ENCODE measurements at places on chromosomes 3 and 15.
A peak's percentile ranks its signal among the peaks of the same experiment; 100 is the strongest.

DNA sequence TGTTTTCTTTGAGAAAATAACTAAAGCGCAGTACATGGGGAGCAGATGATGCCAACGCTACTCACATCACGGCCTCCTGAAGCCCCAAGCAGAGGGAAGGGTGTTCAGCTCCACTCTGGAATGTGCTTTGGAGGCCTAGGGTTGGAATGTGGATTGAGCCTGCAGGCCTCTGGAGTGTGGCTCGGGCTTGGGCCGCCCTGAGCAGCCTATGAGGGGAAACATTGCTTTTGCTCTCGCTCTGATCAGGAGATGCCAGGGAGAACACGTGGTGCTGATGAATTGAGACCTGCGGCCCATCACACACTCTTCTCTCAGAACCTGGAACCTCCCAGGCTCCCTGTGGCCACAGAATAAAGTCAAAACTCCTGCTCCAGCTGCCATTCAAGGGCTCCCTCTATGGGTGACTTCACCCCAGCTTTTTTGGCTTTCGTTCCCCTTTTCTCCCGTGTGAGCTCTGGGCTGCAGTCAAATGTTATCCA lies 23.3 kb downstream of the CCDC13 start:
- peak; percentile 38 for DNase-seq

DNA sequence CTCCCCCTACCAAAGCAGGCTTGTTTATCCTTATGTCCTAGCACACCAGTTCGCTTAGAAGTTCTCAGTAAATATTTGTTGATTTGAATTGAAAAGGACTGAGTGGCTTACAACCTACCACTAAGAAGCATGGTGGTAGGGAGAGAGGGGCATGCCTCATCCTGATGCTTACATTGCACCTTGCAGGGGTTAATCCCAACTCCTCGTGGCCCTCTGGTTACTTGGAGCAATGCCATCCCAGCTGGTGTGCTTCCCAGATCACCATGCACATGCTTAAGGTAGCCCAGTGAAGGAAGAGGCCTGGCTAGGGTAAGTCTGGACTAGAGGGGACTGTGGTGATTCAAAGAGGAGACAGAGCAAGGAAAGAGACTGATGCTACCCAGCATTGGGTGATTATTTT lies 253.3 kb downstream of the CLSTN2 start:
- no peak for DNase-seq

GRCh38 chr15:66491846-66492245 lies 5.7 kb downstream of the SNAPC5 start:
- DNase-seq = no peak

DNA sequence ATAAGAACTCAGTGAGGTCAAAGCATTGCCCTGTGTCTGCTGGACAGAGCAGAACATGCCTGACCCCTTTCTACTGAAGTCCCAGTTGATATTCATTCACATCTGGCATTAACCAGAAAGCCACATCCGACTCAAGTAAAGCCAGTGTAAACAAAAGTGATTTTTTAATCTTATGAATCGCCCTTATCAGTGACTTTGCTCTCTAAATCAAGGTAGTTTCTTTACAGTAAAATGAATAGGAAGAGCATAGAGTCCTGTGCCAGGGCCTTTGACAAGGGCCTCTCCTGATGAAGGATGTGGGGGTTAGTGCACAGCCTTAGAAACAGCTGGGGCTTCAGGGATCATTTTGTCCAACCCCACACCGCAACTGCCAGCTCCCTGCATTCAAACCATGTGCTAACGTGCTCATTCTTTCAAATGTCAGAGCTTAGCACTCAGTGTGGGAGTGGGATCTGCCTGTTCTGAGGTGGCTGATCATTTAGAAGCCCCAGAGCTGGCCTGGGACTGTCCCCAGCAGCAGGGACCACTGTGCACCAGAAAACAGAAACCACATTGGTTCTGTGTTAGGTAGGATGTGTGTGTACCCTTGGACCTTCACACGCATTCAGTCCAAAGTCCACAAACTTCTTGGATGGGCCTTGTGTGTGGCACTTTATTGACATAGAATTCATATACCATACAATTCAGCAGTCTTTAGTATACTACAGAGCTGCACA lies 55.3 kb downstream of the CCR4 start:
- DNase-seq = no peak

DNA sequence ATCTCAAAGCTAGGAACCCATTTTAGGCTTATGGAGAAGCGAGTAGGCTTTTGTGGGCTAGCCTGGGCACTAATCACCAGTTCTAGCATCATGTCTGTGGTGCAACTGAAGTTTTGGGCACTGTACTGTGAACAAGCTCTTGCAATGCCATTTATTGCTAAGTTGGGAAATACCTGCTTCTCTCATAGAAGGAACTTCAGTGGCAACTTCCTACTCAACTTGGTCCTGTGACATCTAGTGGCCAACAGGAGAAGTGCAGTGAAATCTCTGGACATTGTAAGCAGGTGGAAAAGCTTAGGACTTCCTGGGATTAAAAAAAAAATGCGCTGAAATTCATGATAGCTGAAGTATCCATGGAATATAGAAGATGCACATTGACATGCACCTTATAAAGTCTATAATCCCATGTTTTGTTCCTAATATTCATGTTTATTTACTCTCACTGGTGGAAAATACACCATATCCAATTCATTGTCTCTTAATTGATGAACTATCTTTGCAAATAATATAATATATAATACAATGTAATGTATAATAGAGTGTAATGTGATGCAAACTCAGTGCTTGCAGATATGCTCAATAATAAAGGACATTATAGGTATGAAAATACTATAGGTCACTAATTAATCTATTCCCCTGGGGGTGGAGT lies 6.5 kb upstream of the ALDH1A3 start:
- DNase-seq = peak; percentile 93

GRCh38 chr15:93462690-93463089 lies 373.7 kb upstream of the RGMA start:
- DNase-seq = no peak

GRCh38 chr3:161316006-161316689 lies 55.2 kb downstream of the SPTSSB start:
- DNase-seq = peak; percentile 86

DNA sequence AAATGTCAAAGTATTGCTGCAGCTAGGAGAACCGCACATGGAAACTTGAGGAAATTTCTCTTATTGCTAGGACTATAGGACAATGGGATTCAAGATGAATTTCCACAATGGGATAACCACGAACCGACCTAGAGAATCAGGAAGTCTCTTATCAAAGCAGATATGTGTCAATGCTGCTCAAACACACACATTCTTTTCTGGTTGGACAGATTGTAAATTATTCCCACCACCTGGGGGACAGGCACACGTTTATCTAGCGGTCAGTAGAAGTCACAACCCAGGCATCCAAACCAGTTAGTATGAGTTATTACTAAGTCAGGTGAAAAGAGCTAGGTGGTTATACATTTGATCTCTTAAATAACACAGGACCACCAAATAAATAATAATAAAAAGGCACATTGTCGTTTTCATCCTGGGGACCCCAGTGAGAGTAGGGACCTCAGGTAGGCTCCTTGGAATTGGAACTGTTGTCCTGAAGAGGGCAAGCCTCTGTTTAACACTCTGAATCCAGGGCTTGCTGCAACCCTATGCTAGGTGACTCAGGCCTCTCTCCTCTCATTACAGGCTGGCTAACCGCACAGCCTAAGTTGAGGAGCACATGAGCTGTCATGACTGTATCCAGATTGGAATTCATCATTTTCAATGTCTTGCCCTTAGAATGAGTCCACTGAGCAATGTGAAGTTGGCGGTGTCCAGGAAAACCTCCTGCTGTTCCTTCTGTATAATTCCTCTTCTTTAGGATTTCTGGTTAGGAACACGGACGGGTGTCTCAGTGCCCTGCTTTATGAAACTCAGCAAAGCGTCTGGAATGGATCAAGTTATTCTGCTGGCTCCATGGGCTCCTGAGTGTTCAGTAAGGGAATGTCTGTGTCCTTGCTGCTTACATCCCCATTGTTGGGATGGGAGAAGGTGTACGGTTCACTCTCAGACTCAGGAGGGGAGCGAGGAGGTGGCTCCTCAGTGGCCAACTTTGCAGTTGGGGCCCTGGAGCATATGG lies 59.0 kb downstream of the CLEC3B start:
- DNase-seq = peak; percentile 63

DNA sequence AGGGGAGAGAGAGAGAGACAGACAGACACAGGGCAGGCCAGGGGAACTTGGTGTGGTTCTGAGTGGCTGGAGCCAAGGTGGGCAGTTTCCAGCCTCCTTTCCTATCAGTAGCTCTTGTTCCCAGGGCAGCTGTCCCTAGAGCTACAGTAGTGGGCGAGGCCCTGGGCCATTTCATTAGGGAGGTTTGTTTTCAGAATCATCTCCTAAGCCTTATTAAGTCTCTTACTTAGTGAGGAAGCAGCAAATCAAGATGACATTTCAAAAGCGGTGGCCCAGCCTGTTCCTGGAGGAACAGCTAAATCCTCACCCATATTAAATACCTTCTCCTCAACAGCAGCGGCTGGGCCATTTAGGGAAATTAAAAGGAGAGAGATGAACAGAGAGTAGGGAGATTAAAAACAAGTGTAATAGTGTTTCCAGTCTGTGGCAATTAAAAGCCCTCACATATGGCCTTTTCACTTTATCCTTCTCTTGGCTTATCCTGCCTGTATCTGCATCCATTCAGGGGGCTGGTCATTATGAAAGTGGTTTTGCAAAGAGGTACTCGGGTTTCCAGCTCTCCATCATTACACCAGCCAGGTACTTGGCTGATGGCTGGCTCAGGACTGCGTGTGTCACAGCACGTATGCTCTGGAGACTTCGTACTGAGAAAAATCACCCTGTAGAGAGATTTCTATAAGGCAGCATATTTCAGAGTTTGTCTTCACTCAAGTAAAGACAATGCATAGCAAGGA lies 91.9 kb upstream of the PRR23C start:
- DNase-seq = no peak

- peak; percentile 18 for DNase-seq
Measured at GRCh38 chr3:134795746-134796280, 753 bp downstream of the EPHB1 start.

Measured in epithelial cell of esophagus (primary cell).